ENCODE measurements at places on chromosomes 12 and 14. TPM values are rescaled to one million over a fixed set of nuclear protein-coding genes. Genes with fewer than 3 reads are reported as not detected.

Gene AKAP6
- 2.7 TPM for total RNA-seq

Gene TBX3
- 19.3 TPM for total RNA-seq

Gene KRT6C
- not detected for total RNA-seq

Gene LMNTD1
- not detected for total RNA-seq

Gene C12orf57
- 185 TPM for total RNA-seq

Gene IRAK3
- total RNA-seq = 0.63 TPM

Gene TRMT5
- 16.2 TPM for total RNA-seq

Gene AGAP2
- total RNA-seq = 0.26 TPM

Gene SERPINA6
- not detected for total RNA-seq

Gene GPX2
- not detected for total RNA-seq

Gene CELA1
- not detected for total RNA-seq

Gene KLHL33
- not detected for total RNA-seq

Gene KSR2
- under 0.01 TPM for total RNA-seq

Gene SERPINA12
- not detected for total RNA-seq

Gene GPR162
- total RNA-seq = 2.0 TPM

Gene RNASE13
- not detected for total RNA-seq

Gene ABCD2
- 0.06 TPM for total RNA-seq

Gene SMCO2
- total RNA-seq = not detected

Gene SIX1
- total RNA-seq = 156 TPM

Gene RTL1
- not detected for total RNA-seq

Gene IFNG-AS1
- total RNA-seq = not detected

Gene OR4E2
- total RNA-seq = not detected

Gene KRT77
- not detected for total RNA-seq

Gene PLEKHG7
- total RNA-seq = not detected

Gene SLC2A14
- not detected for total RNA-seq

Gene ST8SIA1
- 0.86 TPM for total RNA-seq

Gene MYH6
- total RNA-seq = not detected

Gene CCDC177
- not detected for total RNA-seq

Gene ACACB
- total RNA-seq = 2.2 TPM

Gene GUCY2C
- not detected for total RNA-seq

Gene NTN4
- 17.6 TPM for total RNA-seq

Gene PROX2
- total RNA-seq = not detected
